ENCODE measurements at places on chromosomes 12 and 14.

DNA sequence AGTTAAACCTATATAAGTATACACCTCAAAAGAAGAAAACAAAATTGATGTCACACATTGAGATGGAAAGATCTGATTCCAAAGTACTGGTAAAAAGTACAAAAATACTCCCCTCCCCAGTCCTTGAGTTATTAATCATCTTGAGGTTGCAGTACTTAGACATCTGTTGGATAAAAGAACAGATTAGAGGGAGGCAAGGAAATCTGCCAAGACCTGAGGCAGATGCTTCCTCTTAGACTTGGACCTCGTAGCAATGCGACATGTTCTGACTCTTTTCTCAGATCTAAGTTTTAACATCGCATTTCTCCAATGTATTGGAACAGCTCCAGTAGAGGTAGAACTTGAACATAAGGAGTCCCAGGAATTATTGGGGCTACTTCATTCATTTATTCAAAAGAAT, 187.9 kb upstream of the GRIN2B start:
- DNase-seq, result no peak

DNA sequence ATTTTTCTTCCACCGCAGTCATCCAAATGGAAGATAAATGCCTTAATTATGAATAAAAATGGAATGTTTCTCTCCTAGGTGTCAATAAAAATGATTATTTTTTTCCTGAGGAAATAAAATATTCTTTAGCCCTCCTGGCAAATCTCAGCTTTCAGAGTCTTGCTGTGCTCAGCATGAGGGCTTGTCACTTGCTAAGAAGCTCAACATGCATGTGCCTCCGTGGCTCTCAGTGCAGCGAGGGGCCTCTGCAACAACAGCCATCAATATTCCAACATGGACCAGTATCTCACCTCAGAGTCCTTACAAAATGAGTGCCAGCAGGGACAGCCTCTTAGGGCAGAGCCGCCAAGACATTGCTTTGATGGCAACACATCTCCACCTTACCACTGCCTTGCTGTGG, 159.5 kb upstream of the TMPO start:
- DNase-seq, result no peak

GRCh38 chr12:129670256-129670920, 233.4 kb downstream of the TMEM132D start:
- DNase-seq, result no peak

DNA sequence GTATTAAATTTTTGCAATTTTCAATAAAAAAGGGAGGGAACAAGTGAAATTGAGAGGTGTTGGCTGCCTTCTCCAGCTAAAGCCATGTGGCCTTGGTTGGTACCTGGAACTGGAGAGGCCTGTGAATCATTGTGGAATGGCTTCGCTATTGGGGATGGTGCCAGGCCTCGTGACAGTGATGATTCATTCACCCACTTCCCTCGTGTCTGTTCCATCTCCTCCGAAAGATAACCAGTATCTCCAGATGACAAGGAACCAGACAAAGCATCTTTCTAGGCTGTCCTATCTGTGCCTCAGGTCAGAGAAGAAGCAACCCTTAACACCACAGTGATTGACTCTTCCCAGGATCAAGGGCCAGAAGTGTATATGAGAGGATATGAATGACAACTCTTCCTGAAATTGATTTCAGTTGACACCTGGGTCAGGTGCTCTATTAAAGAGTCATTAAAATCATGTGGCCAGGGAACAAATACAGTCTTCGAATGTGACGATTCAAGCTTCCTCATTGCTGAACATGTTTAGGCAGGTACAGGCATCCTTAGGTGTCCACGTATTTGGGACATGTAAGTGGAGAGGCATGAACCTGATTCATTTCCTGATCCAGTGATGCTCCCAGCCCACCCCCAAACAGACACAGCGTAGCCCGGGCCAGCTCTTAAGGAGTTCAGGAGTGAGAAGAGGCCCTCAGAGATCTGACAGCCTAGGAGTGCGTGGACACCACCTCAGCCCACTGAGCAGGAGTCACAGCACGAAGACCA, at the start of gene RNASE7:
TSS of gene RNASE7 (plus strand) at position 687 of the 758 bp plus-strand sequence. CDS start 631 bp downstream, outside the sequence.
- no peak for DNase-seq

- DNase-seq, result no peak
These were observed 33.7 kb upstream of the EML1 start for GRCh38 chr14:99759546-99759925.

DNA sequence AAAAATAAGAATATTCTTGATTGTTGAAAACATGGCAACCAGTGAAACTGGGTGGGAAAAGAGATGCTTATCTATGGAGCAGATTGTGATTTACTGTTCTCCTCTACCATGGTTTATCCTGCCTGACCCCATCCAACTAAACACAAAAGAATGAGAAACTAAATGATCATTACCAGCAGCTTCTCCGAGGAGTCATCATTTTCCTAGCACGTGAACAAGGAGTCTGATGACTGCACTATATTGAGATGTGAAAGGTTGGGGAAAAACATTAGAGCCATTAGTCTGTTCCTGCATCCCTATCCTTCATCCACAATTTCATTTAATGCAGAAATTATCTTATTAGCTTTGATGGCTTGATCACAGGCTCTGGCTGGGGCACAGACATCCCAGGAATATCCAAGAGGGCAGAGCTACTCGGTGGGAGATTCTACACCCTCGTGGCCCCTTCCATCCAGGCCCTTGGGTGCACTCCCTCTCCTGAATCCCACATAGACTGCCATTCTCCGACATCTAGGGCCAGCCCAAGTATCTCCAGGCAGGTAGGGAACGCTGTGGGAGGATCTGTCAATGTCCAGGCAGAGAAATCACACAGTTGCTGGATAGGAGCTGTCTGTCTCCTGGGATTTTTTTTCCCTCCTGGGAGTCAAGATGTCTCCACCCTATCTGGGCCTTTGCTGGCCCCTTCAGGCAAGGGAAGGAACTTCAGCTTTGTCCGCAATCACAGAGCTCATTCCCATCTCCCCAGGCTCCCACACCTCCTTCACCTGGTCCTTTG, 43.3 kb upstream of the DHRS4 start:
- peak; percentile 35 for DNase-seq

DNA sequence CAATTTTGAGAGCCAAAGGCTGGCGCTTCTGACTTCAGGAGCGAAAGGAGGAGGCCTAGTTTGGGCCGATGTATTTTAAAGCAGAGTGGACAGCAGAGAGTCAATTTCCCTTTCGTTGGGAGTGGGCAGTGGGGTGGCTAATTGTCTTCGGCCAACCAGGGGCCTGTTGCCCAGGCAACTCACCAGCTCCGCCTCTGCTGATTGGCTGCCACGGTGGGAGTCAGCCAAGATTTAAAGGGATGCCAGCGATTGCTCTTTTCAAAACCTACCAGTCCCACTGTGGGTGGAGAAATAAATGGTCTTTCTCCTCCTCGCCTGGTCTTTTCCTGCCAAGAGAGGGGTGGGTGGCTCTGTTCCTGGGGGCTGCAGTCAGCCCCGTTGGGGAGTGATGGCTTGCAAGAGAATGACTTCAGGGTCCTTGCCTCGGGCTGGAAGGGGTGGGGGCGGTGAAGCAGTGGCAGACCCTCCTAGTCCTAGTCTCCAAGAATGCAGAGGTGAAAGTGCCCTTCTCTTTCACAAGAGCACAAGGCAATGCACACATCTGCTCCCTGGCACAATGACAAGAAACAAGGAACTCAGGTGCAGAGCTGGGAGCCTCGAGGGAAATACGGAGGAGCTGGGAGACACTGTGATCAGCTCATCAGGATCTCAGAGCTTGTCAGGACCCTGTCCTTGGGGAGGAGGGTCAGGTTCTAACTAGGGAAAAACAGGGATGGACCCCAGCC, 37.7 kb downstream of the RASAL1 start:
- no peak for DNase-seq

- DNase-seq, result no peak
These were observed 111.2 kb downstream of the LGMN start for GRCh38 chr14:92637228-92637627.

DNA sequence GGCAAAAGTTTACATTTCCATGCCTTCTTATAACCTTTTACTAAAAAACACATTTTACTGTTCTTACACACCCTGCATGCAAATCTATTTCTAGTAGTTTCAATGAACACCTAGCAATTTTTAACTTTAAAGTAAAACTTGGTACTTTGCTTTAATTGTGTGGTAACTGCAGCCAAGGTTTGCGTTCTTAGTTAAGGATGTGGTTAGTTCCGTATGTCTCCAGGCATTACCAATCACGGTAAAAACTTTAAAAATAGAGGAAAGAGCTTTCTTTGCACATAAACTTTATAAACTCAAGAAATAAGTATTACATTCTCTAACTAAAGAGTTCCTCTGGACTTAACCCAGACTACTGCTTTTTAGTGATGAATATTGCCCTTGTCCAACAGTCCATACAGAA, 795.2 kb downstream of the SLC16A7 start:
- DNase-seq, result no peak

GRCh38 chr12:117067016-117067415, 32.2 kb downstream of the TESC start:
- DNase-seq, result no peak

GRCh38 chr14:102320033-102320660, 601 bp downstream of the ZNF839 start:
- DNase-seq, result peak; percentile 38

Data from activated naive CD4-positive, alpha-beta T cell treated with anti-CD3 and anti-CD28 coated beads, Interleukin-2, amount 50 U/mL, for 72 hours (primary cell).